ENCODE measurements at places on chromosomes 12 and 14. TPM values are rescaled to one million over a fixed set of nuclear protein-coding genes. Genes with fewer than 3 reads are reported as not detected.

ABHD12B gene
- not detected for total RNA-seq

ERP29 gene
- 104 TPM for total RNA-seq

PDZRN4 gene
- total RNA-seq = 2.1 TPM

SMCO2 gene
- total RNA-seq = 0.38 TPM

CLEC4C gene
- not detected for total RNA-seq

POTEM gene
- total RNA-seq = not detected

CIROP gene
- not detected for total RNA-seq

IGFBP6 gene
- 203 TPM for total RNA-seq

NTF3 gene
- 3.5 TPM for total RNA-seq

PTGES3 gene
- 186 TPM for total RNA-seq

ATL1 gene
- total RNA-seq = 5.9 TPM

NINJ2 gene
- 2.8 TPM for total RNA-seq

PLA2G1B gene
- total RNA-seq = not detected

CCDC60 gene
- not detected for total RNA-seq

DDX51 gene
- total RNA-seq = 19.6 TPM

RNASE7 gene
- total RNA-seq = not detected

RNASE11 gene
- total RNA-seq = not detected

FGF23 gene
- not detected for total RNA-seq

DPPA3 gene
- total RNA-seq = not detected

FAM186B gene
- total RNA-seq = 0.85 TPM

MANSC4 gene
- not detected for total RNA-seq

DAAM1 gene
- total RNA-seq = 47.8 TPM

PLEK2 gene
- 10.8 TPM for total RNA-seq

NEUROD4 gene
- not detected for total RNA-seq

PLCZ1 gene
- total RNA-seq = not detected

GLI1 gene
- total RNA-seq = 2.8 TPM

PTCSC3 gene
- total RNA-seq = not detected

FLRT2 gene
- 16.6 TPM for total RNA-seq

AQP2 gene
- 122 TPM for total RNA-seq

TGM1 gene
- total RNA-seq = 13.1 TPM

IL23A gene
- 0.88 TPM for total RNA-seq

ERP27 gene
- 11.0 TPM for total RNA-seq

PRB4 gene
- total RNA-seq = not detected

ERBB3 gene
- total RNA-seq = 58.1 TPM

DTX3 gene
- 34.5 TPM for total RNA-seq

KRT78 gene
- not detected for total RNA-seq

NANOG gene
- 0.16 TPM for total RNA-seq

PRIMA1 gene
- 1.7 TPM for total RNA-seq

PPM1H gene
- total RNA-seq = 25.0 TPM

FAM181A gene
- total RNA-seq = not detected

DNAI7 gene
- 5.3 TPM for total RNA-seq

Measured in kidney (tissue), 22 donors.